ENCODE measurements at places on chromosomes 6 and 20. TPM values are rescaled to one million over a fixed set of nuclear protein-coding genes. Genes with fewer than 3 reads are reported as not detected.

- DNase-seq: no peak
These were observed 57.0 kb downstream of the MAP1LC3A start for GRCh38 chr20:34615477-34615876.

DNA sequence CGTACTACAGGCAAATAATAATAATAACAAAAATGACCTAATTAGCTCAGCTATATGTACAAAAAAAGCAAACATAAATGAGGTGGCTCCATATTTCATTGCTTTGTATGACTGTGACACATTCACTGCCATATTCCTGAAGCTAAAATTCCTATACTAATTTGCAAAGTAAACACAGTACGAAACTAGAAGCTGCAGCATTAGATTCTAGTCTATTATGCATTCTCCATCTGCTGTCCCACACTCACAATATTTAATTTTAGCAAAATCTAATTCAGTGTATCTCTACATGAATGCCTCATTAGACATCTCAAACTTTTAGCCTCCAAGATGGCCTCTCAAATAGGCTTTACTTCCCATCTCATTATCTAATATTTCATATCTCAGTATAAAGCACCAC, 55.1 kb downstream of the ATG5 start:
- no peak for DNase-seq

DNA sequence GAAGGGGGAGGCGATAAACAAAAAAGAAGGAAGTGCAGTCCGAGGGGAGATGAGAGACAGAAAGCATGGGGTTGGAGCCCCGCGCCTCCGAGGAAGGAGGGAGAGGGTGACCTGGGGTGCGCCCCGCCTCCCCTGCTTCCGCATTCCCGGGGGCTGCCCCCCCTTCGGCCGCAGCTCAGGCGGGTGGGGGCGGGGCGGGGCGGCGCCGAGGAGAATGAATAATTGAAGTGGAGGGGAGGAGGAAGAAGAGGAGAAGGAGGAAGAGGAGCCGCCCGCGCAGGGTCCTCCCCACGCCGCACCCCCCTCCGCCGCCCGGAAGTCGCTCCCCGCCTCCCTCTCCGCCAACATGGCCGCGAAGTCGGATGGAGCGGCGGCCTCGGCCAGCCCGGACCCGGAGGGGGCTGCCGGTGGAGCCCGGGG, at the start of gene XKR7:
Gene XKR7 (plus strand): TSS at position 322 of the 420 bp plus-strand sequence. CDS start 25 bp downstream, at position 347.
- DNase-seq: peak; percentile 50

- no peak for DNase-seq
These were observed 501.3 kb upstream of the SULF2 start for GRCh38 chr20:48286601-48287000.

- no peak for DNase-seq
These were observed 3.4 kb downstream of the COL9A1 start for GRCh38 chr6:70299456-70299855.

DNA sequence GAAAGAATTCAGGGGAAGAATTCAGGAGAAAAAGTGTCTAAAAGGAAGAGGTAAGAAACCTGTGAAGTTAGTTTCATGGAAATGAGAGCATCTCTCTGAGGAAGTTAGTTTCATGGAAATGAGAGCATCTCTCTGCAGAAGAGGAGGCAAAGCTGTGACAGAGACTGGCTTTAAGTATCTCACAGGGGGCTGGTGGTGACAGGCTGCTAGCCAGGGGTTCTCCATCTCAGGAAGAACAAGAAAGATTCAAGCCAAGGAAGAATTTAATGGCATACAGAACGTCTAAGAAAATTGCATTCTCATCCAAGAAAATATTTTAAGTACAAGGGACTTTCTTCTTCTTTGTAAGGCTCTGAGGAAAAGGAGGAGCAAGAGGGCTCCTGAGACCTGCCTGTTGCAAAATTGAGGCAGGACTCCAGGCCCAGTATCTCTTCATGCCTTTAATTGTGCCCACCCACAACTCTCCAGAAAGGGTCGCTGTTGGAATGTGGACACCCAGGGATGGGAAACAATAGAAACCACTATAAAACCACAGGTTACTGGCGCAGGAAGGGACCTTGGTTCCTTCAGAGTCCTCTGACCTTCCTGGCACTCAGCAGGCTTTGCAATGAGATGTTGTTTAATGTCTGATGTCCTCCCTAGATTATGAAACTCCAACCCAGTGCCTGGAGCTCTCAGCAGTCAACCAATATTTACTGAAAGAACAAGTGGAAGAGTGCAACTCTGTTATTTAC, 136.8 kb downstream of the FNDC1 start:
- no peak for DNase-seq

DNA sequence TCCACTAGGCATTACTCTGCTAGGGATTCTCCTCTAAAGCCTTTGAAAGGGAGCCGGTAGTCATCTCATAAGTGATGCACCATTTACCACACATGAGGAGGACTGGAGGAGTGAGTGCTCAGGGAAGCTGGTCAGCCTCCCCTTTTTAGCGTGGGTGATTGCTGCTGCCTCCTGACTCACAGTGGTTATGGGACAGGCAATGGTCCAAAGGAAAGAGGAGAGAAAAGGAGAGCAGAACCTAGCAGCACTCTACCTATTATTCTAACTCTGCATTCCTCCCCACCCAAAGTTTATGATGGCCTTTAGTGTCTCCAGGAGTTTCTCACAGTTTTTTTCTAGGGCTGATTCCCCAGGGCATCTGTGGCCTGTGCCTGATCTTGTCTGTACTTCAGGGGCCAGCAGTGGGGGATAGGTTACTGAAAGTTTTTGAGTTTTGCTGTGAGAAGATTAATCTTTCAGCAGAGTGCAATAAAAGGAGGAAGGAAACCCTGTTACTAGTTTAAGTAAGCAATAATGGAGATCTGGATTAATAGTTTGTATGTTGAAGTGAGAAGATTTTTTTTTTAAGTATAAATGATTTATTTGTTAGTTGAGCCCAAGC, 36.4 kb upstream of the GCLC start:
- no peak for DNase-seq

DNA sequence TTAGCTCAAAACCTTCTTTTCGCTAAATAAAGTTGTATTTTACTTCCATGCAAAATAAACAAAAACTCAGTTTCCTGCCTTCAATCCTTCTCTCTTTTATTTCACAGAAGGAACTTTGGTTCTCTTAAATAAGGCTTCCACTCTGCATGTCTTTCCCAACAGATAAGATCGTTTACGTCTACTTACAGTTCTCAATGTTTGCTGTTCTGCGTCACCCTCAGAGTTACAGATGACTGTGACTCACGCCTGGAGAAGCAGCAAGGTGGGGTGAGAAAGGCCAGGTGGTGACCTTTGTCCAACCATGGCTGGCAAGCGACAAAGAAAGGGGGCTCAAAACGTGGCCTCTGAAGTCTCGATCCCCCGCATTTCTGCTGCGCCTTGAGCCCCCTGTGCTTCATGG, 51.4 kb upstream of the RPS6KA2 start:
- no peak for DNase-seq

- DNase-seq: no peak
These were observed 14.1 kb downstream of the SGK2 start for GRCh38 chr20:43572891-43573290.

GRCh38 chr6:8881663-8882062, 446.3 kb upstream of the SLC35B3 start:
- no peak for DNase-seq

DNA sequence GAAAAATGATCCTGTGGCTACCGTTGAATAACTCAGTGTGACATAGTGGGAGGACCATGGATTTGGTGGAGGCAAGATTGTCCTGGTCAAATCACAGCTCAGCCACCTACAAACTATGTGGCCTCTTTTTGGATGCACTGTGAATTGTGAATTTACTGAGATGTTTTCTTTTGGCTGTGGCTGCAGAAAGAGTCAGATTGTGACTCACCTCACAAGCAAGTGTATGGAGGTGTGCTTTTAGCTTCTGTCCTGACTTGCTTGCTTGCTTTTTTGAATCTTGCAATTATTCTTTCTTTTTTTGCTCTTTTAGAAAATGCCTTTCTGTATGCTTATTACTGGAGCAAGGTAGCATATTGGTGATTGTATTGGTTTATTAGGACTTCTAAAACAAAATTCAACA, 122.9 kb upstream of the FOXO3 start:
- no peak for DNase-seq

GRCh38 chr6:108874470-108875160, 26.4 kb downstream of the ARMC2 start:
- DNase-seq: no peak

- no peak for DNase-seq
These were observed 373.8 kb upstream of the MMS22L start for GRCh38 chr6:97656706-97657350.

- DNase-seq: no peak
These were observed 972.0 kb upstream of the CITED2 start for GRCh38 chr6:140346428-140346827.

- no peak for DNase-seq
These were observed 117.0 kb upstream of the PRL start for GRCh38 chr6:22413681-22414311.

DNA sequence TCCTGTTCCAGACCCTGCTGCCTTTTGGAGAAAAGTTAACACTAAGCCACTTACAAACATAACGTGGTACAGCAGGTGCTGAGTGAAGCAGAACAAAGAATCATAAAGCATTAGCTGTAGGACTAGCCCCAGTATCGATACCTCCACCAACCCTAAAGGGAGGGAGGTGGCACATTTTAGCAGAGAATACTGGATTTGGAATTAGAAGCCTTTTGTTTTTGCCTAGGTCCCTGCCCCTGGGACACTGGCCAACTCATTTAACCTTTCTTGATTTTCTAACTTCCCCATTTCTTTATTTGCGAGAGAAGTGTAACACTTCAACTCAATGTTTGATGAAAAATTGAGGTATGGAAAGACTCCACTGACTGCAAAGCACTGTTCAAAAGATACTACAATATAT, 93.5 kb downstream of the B3GAT2 start:
- no peak for DNase-seq

The PI16 gene
- total RNA-seq: 11.9 TPM

The MUCL3 gene
- total RNA-seq: 5.3 TPM

The MLN gene
- total RNA-seq: not detected

The PI3 gene
- 9.2 TPM for total RNA-seq

The DOP1A gene
- total RNA-seq: 26.3 TPM

The PRDM13 gene
- not detected for total RNA-seq

The SMPDL3A gene
- total RNA-seq: 17.9 TPM

The BHLHE23 gene
- total RNA-seq: not detected

The SLC17A1 gene
- total RNA-seq: not detected

The ARFGEF2 gene
- total RNA-seq: 32.9 TPM

All from lower lobe of right lung (tissue), 2 donors.